Progenitor cell of endocrine pancreas (in vitro differentiated cells): ENCODE measurements at places on chromosomes 5 and 9. TPM values are rescaled to one million over a fixed set of nuclear protein-coding genes. Genes with fewer than 3 reads are reported as not detected.
A peak's percentile ranks its signal among the peaks of the same experiment; 100 is the strongest.

GRCh38 chr5:57033103-57033502 is 81.2 kb upstream of the MIER3 start:
- no peak for DNase-seq

RBM22 gene
- total RNA-seq, result 58.1 and 59.1 TPM in 2 replicates

DNA sequence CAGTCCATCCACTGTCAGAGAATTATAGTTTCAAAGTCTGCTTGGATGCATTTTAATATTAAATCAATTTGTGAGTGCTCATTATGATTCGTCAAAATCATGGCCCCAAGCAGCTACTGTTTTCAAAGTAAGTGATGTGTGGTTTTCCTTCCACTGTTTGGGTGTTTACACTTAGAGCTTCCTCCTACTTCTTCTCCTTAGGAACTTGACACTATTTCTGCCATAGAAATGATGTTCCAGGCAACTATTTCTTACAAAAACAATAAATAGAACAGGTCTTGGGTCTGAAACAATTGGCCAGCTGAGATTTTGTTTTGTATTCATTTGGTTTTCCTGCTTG is 132.8 kb upstream of the RAI14 start:
- no peak for DNase-seq

DNA sequence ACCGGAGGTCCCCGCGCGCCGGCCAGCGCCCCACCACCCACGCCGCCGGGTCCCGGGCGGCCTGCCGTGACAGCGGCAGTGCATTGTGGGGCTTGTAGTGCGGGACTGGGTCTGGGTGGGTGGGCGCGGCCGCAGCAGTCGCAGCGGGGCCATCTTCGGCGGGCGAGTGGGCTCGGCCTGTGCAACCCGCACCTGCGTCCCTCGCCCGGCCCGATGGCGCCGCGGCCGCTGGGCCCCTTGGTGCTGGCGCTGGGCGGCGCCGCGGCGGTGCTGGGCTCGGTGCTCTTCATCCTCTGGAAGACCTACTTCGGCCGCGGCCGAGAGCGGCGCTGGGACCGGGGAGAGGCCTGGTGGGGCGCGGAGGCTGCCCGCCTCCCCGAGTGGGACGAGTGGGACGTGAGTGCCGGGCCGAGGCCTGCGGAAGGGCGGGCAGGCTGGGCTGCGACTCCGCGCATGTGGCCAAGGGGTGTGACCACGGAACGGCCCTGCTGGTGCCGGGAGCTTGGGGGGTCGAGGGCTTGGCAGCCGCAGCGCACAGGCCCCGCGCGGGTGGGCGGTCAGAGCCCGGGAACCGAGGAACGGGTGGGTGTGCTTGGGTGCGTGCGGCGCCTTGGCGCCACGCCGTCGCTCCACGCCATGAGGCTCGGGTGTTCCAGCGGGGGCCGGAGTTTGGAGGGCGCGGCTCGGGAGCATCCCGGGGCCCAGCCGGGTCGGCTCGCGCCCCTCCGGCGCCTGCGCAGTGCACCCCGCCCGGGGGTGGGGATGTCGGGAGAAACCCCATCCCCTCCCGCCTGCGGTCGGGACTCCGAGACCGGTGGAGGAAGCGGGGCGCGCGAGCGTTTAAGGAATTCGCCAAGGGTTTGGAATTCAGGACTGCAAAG is at the start of gene ARL10:
TSS of gene ARL10 (plus strand) at position 137 of the 881 bp plus-strand sequence. CDS start at position 214, 77 bp downstream.
- DNase-seq, result peak; percentile 22

- no peak for DNase-seq
Observed at GRCh38 chr9:124810663-124811355, 33.9 kb downstream of the OLFML2A start.

DNA sequence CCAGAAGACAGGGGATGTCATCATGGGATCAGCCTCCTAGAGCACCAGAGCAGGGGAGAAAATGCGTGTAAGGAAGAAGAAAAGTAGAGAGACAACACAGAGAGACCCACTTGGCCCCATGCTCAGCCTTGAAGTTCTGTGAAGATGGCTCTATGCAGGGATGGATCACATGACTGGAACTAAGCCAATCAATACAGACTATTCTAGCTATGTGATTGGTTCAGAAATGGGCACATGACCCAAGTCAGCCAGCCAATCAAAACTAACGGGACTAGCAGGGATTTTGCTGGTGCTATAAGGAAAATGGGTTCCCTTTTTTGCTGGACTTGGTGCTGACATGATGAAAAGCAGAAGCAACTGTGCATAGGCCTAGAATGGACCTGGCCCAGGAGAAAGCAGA is 173.0 kb upstream of the TBC1D2 start:
- DNase-seq, result no peak
